ENCODE measurements at places on chromosomes 16 and 17. TPM values are rescaled to one million over a fixed set of nuclear protein-coding genes. Genes with fewer than 3 reads are reported as not detected.

DNA sequence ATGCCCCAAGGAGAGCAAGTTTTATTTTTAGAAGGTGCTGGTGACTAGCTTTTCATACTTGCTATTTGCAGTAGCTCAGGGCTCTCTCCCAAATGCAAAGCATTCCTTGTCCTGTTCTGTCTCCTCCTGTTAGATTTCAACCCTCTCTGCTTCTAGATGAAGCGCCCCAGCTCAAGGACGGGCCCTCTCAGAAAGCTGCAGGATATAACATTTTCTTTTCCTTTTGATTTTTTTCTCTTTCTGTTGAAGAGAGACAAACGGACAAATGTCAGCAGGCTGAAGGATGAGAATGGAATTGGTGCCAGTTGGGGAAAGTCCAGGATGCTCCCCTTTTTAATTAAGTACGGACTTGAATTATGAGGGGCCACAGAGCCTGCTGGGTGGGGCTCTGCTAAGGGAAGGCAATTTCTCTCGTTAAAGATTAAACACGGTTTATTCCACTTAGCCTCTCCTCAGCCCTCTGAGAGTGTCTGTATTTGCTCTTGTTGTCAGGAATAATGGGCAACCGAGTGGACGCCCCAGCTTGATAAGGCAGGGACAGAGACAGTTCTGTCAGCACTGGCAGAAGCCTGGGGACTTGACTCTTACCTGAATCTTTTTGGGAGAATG lies 6.2 kb upstream of the ETV4 start:
- no peak for DNase-seq

RGS9 gene
- total RNA-seq: 5.0 TPM

GAST gene
- not detected for total RNA-seq

- DNase-seq: no peak
Measured at GRCh38 chr17:56186222-56186786, 33.0 kb downstream of the ANKFN1 start.

RNF222 gene
- total RNA-seq: not detected

DNA sequence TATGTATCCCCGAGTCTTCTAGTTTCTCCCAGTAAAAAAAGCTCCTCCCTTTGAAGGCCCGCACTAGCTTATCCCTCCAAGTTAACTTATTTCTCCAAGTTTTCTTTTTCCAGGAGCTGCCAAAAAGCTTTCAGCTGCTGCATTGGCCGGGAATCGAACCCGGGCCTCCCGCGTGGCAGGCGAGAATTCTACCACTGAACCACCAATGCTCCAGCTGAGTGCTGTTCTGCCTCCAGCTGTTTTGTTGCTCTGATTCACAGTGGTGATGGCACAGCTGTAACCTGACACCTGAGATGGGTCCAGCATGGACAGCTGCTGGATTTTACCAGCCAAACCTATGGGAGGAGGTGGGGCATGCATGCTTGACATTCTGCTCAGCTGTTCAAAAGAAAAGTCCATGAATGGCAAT lies 22.1 kb downstream of the VAC14 start:
- DNase-seq: peak; percentile 72

- no peak for DNase-seq
Measured at GRCh38 chr17:2174468-2175293, 119.8 kb downstream of the HIC1 start.

- no peak for DNase-seq
Measured at GRCh38 chr17:77210946-77211541, 70.3 kb downstream of the SEC14L1 start.

SULT1A1 gene
- total RNA-seq: 54.1 TPM

PYY gene
- 0.98 TPM for total RNA-seq

DNA sequence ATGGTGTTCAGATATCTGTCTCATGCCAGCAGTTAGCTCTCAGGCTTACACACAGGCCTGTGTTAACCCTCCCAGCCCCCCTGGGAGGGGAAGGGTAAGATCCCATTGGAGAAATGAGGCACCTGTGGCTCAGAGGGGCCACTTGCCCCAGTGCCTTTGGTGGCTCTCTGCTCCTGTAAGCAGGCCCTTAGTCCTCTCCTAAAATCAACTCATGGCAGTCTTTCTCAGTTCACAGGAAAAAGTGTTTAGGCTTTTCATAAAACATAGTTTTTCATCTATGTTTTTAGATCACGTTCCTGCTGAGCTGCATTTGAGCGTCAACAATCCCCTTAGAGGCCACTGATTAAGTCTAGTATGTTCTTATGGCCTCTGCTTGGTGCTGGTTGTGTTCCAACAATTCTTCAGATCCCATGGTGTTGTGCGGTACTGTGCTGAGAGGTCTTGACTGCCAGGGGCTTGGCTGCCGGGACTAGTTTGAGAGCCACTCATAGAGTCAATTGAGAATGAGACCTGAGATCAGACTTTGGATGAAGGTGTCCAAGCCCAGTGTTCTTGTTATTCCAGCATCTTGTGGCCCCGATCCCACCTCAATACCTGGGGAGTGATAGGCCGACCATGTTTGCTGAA lies 10.6 kb downstream of the TAOK2 start:
- no peak for DNase-seq

- peak; percentile 87 for DNase-seq
Measured at GRCh38 chr17:7573324-7574080, 5.9 kb upstream of the CD68 start.

CES5A gene
- total RNA-seq: not detected

DNA sequence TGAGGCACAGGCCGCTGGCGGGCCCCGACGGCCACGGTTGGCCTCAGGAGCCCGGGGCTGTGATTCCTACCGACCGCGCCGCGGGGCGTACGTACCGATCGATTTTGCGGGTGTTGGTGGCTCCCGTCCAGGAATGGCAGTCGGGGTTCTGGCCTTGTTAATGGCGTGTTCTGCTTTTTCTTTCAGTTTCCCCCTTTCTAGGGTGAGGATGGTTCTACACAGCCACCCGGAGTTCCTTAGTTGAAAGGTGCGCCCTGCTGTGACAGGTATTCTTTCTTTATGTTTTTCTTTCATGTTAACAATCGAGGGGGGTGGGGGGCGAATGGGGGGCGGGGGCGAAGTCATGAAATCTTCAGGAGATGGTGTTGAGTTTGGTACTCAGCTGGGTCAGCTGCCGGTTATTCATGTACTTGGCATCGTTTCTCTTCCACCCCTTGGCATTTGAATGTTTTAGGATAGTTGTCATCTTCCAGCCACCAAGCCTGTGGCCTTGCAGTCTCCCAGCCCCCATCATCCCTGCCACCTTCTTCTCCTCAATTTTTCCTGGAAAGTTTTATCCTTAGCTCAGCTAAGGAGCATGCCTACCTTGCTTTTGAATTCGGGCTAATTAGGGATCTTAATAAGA lies 802 bp downstream of the CYLD start:
- DNase-seq: no peak

- DNase-seq: no peak
Measured at GRCh38 chr17:35726127-35726952, 5.1 kb upstream of the RASL10B start.

TNFRSF13B gene
- 2.9 TPM for total RNA-seq

DNA sequence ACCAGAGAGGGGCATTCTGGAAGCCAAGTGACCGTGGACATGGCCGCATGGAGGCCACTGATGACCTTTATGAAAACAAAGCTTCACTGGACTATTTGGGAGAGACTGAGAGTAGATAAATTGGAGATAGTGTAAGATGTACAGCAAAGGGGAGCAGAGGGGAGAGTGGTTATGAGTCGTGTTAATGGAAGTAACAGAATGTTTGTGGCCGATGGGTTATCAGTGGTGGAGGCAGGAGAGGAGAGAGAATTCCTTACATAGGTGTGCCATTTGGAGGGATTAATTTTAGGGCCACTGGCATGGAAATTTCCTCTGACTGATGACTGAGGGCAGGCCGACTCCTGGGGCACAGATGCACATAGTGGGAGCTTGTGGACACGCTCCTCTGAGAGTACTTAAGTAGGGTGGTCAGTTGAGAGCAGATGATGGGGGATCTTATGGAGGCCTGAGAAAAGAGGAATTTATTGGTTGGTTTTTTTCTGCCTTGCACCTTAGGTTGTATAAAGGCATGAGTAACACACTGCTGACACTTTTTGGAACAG lies 19.2 kb downstream of the PRPSAP2 start:
- DNase-seq: no peak

GNGT2 gene
- 0.66 TPM for total RNA-seq

FOXN1 gene
- not detected for total RNA-seq

DNA sequence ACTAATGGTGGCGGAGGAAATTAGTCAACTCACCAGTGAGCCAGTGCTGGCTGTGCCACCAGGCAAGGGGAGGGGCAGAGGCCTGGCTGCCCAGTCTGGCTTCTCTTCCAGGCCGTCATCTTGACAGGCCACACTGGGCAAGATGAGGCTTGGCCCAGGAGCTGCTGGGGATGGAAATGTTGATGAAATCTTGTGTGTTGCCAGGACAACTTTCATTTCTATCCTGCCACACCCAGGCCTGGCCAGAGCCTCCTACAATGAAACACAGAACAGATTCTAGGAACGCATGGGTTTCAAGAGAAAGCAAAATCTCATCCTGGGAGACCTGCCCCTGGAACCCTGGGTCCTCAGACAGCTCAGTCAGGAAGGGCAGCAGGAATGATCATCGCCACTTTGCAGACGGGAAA lies 9.3 kb downstream of the HEXIM2 start:
- DNase-seq: peak; percentile 82

IRX5 gene
- 59.0 TPM for total RNA-seq

MRC2 gene
- total RNA-seq: 37.4 TPM

DNA sequence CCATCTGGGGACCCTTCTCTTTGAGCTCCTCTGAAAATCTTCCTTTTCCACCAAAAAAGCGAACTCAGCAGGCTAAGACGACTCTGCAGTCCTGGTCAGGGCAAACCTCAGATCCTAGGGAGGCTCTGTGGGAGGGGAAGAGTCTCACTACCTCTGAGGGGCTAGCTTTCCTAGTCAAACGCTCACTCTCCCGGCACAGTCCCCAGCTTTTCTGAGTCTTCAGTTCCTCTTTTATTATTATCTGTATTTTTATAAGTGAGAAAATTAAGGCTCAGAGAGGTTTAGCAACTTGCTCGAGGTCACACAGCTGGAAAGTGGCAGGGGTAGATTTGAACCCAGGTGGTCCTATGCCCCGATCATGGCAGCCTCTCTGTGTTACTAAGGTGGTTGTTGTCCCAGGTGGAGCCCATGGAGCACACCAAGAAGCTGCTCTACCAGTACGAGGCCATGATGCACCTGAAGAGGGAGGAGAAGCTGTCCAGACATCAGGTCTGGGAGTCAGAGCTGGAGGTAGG lies 9.1 kb upstream of the KATNB1 start:
- DNase-seq: no peak

All from breast epithelium (tissue), 4 donors.